B cell (primary cell): ENCODE measurements at places on chromosomes 4 and X. TPM values are rescaled to one million over a fixed set of nuclear protein-coding genes. Genes with fewer than 3 reads are reported as not detected.

The NDP gene
- total RNA-seq, result not detected in 2 replicates

The RHOH gene
- total RNA-seq, result 187 and 209 TPM in 2 replicates

- DNase-seq, result no peak
Measured at GRCh38 chr4:14130551-14130950, 503.0 kb upstream of the BOD1L1 start.

GRCh38 chr4:113006632-113007031 is 42.8 kb upstream of the ANK2 start:
- DNase-seq, result no peak

DNA sequence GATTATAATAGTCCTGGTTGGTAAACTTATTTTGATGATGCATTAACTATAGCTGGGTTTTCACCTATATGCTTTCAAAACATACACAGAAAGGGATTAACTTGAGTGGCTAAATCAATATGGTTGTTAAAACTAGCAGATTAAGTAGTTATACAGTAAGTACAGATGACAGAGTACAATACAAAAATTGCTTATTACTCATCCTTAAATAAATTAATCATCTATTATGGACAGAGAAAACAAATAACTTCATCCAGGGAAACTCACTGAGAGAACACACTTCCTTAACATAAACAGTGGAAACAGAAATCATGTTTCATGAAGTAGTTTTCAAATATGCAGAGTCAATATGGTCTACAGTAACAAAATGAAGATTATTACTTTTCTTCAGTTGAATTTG is 133.4 kb downstream of the AREG start:
- no peak for DNase-seq

GRCh38 chr4:165489786-165490185 is 111.0 kb downstream of the CPE start:
- DNase-seq, result no peak

GRCh38 chrX:2446815-2447214 is 54.0 kb downstream of the DHRSX start:
- DNase-seq, result no peak

GRCh38 chr4:105755375-105755774 is 46.8 kb downstream of the GSTCD start:
- no peak for DNase-seq

The GPRASP3 gene
- total RNA-seq, result 0.89 and 1.9 TPM in 2 replicates

GRCh38 chr4:10186228-10187214 is 69.9 kb upstream of the WDR1 start:
- DNase-seq, result no peak

The NPY1R gene
- total RNA-seq, result not detected in 2 replicates
